Activated naive CD4-positive, alpha-beta T cell (primary cell): ENCODE measurements at places on chromosomes 1 and 21.

GRCh38 chr1:154104433-154105082, 50.3 kb downstream of the NUP210L start:
- DNase-seq = no peak

DNA sequence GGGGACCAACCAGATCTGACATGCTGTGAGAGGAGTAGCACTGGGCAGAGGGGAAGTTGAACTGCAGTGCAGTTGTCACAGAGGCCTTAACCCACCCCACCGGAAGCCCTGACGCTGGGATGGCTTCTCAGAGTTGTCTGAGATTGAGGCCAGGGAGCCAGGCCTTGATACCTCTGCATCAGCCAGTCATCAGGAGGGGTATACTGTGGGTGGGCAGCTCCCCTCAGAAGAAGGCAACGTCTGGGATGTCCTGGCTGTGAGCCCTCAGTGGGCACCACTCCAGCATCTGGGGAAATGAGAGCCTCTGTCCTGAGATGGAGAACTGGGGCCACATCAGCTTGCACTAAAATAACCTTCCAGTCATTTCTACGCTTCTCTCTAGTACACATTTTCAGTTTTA, 47.9 kb upstream of the BCAR3 start:
- DNase-seq = no peak

DNA sequence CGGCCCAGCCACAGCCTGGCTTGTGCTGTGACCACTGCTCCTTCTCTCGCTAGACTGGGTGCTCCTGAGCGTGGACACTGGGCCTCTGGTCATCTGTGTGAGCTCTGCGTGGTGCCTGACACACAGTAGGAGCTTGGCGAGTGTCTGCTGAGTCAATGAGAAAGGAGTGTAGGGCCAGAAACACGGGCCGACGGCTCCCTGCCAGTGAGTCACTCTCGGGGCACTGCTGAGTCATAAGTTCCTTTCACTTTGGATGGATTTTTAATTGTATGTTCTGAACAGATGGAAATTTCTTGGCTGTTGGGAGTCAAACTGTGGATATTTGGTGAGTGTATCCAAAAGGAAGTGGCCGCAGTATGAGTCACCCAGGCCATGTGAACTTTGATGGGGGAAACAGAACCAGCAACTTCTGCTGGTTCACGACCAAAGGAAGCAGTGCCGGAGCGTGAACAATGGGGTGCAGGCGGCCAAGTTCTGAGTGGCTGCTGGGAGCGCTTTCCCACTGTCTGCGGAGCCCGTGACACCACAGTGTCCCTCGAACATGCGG, 41.0 kb upstream of the COL18A1 start:
- DNase-seq = no peak

DNA sequence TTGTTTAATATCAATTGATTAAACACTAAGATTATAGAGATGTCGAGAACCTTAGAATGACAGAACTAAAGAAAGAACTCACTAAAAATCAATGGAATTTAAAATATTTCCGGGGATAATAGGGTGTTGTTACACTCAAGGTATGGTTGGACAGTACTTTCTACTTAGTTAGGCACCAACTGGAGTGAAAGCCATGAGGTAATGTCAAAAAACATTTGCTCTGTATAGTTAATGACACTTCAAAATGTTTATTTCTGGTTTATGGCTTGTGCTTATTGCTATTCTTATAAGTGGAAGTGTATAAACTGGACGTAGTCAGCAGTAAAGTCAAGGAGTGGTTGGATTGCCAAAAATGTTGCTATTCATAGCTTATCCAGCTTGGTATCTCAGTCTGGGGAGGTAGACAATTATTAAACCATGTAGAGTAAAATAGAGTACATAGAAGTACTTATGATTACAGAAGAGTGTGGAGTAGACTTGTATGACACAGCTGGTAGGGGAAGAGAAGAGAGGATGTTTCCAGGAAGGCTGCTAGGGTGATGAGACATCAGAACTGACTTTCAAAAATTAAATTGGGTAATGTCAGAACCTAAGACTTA, 56.5 kb upstream of the BMP8A start:
- DNase-seq = no peak

- DNase-seq = no peak
These were observed 172.8 kb upstream of the TMEM51 start for GRCh38 chr1:14980621-14981218.

GRCh38 chr1:117260761-117261423, 50.2 kb upstream of the VTCN1 start:
- no peak for DNase-seq

- peak; percentile 56 for DNase-seq
These were observed 626 bp downstream of the PTP4A2 start for GRCh38 chr1:31937300-31938183.

DNA sequence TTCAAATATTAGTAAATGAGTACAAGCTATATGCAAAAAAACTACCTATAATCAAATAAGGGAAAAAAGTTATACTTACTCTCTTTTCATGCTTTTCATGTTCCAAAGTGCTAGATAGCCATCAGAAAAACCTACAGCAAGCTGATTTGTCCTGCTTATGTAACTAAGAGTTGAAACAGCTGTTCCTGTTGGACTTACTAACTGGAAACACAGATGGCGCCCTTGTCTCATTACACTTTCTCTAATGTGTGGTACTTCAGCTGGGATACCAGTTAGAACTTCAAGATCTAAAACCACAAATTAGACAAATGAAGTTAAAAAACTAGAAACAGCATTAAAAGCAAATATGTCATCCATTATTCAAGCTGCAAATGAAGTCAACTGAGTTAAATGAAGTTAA, 24.3 kb downstream of the AHCTF1 start:
- DNase-seq = no peak

DNA sequence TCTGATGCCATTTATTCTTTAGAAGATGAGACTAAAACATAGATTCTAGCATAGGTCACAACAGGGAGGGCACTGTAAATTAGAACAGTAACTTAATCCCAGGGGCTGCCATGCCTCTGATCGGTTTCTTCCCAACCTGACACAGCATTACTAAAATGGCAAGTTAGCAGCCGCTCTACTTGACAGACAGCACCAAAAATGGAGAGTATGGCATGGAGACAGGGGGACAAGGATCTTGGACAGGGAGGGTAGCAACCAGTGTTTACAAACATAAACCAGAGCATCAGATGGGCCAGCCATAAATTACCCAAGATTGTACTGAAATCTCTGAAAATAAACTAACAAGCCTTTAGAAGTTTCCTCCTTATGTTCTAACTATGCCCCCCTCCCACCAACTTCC, 5.9 kb downstream of the DUSP10 start:
- no peak for DNase-seq

- no peak for DNase-seq
These were observed 12.1 kb upstream of the SGIP1 start for GRCh38 chr1:66521721-66522365.

DNA sequence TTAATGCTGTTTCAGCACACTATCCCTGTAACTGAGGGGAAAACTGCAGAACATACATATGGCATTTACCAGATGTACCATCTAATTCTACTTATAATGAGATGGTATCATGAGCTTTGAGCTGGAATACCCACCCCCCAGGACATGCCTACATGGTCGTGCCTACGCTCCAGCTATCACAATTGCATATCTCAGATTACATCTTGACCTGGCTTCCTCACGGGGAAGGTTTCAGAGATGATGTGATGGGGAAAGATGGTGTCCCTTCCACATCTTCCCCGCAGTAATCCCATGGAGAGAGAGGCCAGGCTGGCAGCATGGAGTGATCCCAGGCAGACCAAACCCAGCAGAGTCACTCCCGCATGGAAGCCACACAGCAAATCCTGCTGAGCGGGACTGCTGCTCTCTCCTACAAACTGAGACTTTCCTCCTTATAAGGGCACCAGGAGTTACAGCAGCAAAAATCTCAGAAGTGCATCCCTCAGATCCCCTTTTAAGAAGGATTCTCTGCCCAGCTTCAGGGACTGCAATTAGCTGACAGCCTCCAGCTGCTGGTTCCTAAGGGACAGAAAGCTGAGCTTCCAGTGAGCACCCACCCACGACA, 67.1 kb downstream of the KCNH1 start:
- no peak for DNase-seq

DNA sequence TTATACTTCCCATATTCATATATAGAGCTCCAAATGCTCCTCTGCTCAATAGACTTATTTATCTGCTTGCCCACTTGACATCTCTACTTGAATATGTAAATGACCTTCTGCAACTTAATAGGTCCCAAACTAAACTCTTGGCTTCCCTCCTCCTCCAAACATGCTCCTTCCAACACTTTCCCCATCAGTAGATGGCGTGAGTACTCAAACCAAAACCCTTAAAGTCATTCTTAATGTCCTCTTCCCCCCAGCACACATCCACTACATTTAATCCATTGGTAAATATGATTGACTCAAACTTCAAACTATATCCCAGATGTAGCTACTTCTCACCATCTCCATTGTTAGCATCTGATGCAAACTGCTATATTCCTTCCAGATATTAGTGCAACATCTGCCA, 48.5 kb upstream of the PBX1 start:
- no peak for DNase-seq

- no peak for DNase-seq
These were observed 31.6 kb upstream of the CAMSAP2 start for GRCh38 chr1:200707116-200707515.

DNA sequence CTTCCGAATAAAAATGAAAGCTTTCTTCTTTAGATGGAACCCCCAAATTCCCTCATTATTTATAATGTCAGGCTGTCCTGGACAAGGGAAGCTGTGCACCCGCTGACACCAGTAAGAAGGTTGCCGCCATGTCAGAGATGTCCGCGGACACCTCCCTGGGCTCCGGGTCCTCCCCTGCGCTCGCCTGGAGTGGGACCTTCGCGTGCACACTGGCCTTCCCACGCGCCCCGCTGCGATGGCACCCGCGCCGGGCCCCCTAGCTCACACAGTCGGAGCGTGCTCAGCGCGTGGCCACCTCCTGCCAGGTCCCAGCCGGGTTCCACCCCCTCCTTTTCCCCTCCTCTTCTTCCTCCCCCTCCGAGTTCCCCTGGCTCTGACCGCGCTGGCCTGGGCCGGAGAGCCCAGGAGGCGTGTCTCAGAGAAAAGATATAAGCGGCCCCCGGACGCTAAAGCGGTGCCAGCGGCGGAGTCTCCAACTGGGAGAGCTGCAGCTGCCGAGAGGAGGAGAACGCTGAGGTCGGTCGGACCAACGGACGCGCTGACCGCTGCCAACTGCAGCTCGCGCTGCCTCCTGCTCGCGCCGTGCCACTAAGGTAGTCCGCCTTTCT, at the start of gene G0S2:
Gene G0S2, plus strand, starts transcription at position 456 of the 608 bp plus-strand sequence. CDS start 273 bp downstream, outside the sequence.
- DNase-seq = no peak

DNA sequence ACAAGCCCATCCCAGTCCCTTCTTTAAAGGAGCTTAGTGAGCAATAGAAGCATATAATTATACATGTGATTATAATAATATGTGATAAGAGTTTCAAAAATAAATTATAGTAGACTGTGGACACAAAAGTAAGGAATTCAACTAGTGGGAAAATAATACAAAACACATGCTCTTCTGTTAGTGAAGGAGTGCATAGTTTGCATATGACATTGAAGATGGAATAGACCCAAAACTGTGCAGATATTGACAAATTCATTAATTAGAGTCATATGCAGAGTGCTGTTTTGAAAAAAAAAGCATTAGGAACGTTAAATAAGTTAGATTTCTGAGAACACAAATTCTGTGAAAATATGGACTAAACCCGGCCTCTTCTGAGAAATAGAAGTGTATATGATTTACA, 278.8 kb downstream of the ASTN1 start:
- DNase-seq = no peak

DNA sequence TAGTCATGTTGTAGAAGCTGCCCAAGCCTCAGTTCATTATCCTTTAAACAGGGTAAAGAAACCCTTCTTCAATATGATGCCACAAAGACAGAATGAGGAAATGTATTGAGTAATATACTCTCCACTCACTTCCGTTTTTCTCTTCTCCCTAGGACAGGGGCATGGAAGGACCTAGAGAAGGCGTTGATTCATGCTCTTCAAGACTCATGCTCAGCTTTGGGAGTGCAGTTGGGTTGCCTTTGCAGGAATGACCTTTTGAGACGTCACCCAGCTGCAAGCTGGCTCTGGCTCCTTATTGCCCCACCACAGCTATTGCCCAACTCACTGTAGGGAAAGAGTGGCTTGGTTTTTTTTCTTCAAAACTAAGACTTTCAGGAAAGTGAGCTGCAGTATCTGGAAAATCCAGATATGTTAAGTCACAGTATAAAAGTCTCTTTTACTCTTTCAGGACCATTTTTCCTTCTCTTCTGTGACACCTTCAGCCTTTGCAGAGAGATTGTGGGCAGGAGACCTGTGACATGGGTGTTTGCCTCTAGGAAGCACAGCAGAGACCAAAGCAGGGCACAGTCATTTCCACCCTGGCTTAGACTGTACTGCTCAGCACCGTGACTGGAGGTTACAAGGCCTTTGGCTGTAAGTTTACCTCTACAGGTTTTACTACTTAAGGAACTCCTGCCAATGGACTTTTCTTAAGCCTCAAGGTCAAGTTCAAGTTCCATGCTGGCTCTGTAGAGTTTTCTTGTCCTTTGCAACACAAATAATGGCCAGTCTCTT, 39.5 kb downstream of the XCL2 start:
- DNase-seq = no peak

DNA sequence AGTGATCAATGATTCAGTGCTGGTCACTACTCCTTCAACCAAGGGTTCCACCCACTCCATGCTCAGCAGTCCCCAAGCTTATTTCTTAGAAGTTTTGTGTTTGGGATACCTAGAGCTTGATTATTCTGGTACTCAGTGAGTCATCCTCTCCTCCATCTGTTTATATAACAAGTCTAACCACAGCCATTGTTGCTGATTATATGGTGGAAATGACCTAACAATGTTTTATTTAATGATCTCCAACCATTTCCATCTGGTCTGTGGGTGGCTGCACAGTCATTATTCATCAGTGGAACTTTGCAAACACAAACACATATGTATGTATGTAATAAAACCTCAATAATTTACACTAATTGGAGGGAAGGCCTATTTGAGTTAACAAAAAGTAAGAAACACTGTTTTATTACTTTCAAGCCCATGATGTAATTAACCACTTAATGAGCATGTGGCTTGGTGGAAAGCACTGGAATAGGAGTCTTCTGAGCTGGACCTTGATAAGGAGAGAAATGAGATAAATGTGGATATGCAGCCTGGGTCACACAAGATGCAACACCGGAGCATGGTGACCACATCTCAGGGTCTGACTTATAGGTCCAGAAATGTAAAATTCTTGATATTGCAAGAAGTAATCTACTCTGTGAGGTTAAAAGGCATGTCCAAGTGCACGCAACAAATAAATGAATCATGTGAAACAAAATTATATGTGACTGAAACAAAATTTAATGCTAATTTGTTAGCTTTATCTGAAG, 99.0 kb upstream of the WLS start:
- DNase-seq = no peak

- DNase-seq = no peak
These were observed 11.9 kb upstream of the RIPPLY3 start for GRCh38 chr21:36994501-36995158.

DNA sequence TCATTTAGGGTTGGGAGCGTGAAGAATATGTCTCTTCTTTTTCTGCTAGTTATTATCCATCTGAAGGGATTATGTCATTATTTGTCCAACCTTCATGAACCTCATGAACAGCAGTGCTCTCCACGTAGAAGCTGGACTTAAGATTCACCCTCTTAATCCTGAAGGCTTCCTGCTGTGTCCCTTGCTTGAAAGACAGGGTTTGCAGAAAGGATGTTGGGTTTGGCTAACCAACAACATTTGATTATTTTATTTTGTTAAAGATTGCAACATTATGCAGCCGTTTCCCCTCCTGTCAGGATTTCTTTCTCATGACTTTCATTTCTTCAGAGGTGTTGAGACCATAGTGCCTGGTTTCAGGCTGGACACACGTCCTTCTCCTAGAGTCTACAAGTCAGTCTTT, 75.2 kb downstream of the NGF start:
- no peak for DNase-seq
